Endothelial cell (in vitro differentiated cells): ENCODE measurements at places on chromosomes 2 and 18.

GRCh38 chr2:33681364-33681757 is 82.3 kb upstream of the FAM98A start:
- no peak for DNase-seq

DNA sequence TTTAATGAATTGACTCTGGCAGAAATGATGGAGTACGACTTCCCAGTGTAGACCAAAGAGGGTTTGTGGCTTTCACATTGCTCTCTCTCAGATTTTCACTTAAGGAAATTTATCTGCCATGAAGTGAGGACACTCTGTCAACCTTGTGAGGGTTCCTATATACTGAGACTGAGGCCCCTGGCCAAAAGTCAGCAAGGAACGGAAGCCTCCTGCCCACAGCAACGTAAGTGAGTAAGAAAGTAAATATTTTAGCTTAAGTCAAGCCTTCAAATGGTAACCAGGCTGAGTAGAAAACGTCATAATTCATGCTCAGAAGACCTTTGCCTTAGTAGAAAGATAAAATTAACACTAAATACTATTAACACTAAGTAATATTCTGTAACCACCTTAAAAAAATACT is 1080.5 kb upstream of the ACVR2A start:
- no peak for DNase-seq

DNA sequence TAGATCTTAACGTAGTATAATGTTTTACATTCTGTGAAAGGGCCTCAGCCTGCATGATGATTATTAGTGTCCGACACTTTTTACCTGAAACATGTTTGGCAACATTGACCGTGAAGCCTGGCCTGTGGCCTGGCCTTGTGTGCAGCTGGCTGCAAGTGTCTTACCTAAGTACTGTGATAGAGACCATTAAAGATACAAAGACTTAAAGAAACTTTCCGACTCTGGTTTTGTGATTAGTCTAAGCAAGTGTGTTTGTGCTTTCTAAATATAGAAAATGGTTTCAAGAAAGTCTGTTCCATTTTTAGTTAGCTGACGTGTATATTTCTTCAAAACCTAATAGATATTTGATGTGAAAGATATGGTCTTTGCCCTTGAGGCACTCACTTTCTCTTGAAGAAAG is 601.8 kb downstream of the LRP1B start:
- DNase-seq = no peak

- DNase-seq = no peak
These were observed 101.2 kb downstream of the SETBP1 start for GRCh38 chr18:44781886-44782285.

DNA sequence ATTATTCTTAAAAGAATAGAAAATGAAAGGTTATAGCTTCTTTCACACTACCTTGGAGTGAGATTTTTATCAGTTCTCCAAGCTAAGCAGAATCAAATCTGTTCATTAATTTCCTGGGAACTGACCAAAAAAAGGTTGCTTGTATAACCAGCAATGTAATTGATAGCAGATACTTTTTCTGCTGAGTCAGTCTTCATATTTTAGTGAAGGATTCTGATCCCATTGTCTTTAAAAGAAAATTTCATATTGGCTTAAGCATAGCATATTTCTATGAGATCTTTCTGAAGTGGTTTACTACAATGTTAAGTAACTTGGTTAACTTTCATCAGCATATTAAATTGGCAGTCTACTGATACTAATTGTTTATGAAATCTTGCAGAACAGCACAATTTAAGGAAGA is 338.0 kb downstream of the TMX3 start:
- DNase-seq = no peak

- DNase-seq = no peak
These were observed 214.7 kb downstream of the TGIF1 start for GRCh38 chr18:3664563-3665178.

- DNase-seq = no peak
These were observed 108.2 kb upstream of the MYCN start for GRCh38 chr2:15832030-15832709.

- no peak for DNase-seq
These were observed 424.9 kb downstream of the PID1 start for GRCh38 chr2:228846161-228846560.

- DNase-seq = no peak
These were observed 461.2 kb downstream of the CDH2 start for GRCh38 chr18:27715751-27716150.

GRCh38 chr2:54048117-54048785 is 67.2 kb upstream of the ACYP2 start:
- DNase-seq = no peak

DNA sequence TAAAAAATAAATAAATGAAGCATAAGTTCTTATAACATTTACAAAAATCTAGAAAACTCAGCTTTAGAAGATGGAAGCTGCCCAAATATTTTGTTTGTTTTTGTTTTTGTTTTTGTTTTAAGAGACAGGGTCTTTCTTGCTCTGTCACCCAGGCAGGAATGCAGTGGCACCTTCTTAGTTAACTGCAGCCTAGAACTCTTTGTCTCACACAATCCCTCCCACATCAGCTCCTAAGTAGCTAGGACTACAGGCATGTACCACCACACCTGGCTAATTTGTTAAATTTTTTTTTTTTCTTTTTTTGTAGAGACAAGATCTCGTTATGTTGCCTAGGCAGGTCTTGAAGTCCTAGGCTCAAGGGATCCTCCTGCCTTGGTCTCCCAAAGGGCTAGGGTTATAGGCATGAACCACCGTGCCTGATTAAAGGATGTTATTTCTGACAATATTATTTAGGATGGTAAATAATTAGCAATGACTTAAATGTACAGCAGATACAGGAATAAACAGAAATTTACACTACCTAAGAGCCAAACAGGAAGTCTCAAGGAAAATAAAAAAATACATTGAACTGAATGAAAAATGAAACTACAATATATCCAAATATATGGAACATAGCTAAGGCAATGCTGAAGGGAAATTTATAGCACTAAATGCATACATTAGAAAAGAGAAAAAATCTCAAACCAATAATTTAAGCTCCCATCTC is 17.2 kb downstream of the SESTD1 start:
- DNase-seq = no peak

- peak; percentile 22 for DNase-seq
These were observed 4.6 kb downstream of the EN1 start for GRCh38 chr2:118842661-118843482.

- no peak for DNase-seq
These were observed 140.3 kb upstream of the RASGRP3 start for GRCh38 chr2:33336036-33336625.
